ENCODE measurements at places on chromosomes 7 and 10. TPM values are rescaled to one million over a fixed set of nuclear protein-coding genes. Genes with fewer than 3 reads are reported as not detected.

DNA sequence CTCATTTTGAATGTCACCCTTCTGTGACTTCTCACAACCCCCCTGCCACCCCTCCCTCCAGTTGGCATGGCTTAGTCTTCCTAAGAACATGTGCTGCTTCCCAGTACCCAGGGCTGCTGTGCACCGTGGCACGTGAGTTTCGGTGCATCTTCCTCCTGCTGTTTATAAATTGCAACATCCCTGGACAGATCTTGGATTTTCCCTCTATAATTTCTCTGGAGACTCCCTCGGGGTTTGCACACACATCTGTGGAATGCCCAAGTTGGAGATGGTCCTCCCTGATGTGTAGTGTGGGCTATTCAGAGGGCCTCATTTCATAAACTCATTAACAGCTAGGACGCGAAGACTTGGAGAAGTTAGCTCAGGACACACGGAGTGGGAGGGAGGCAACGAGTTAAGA is 52.9 kb downstream of the IKZF1 start:
- no peak for DNase-seq

DNA sequence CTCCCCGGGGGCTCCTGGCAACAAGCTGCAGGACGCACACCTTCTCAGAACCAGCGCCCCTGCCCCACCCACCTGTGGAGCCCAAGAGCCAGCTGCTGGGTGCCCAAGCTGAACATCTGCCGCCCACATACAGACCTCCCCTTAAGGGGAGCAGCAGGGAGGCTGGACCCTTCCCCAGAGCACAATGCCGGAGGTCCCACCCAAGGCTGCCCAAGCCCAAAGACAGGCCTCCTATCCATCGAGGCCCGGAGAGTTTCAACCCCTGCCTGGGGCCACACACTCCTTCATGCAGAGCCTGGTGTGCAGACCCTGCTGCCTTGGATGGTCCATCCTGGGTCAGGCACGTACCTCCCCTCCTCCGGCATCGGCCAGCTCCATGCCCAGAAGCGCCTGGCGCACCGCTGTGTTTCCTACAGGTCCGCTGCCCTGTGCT is 48.7 kb downstream of the VIPR2 start:
- DNase-seq: no peak

DNA sequence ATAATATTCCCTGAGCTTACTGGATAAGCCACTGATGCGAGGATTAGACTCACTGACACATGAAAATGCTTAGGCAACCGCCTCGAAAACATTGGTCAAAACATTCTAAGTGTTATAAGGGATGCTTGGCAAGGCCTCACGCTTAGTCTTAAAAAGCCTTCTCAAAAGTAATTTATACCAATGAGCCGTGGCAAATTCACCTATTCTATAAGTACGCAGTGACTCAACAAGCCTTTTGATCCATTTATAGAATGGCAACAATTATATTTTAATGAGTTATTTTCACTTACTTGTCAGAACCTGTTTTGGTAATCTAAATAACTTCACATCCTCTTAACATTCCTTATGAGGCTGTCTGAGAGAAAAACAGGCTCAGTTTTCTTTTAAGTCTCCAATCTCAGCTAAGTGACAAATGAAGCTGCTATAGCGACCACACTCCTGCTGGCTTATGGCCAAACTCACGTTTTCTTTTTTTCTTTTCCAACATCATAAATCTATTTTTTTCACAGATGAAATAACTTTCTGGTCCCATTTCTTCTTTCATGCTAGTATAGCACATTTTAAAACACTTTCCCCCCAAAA is 121.2 kb upstream of the AFAP1L2 start:
- DNase-seq: peak; percentile 33

DNA sequence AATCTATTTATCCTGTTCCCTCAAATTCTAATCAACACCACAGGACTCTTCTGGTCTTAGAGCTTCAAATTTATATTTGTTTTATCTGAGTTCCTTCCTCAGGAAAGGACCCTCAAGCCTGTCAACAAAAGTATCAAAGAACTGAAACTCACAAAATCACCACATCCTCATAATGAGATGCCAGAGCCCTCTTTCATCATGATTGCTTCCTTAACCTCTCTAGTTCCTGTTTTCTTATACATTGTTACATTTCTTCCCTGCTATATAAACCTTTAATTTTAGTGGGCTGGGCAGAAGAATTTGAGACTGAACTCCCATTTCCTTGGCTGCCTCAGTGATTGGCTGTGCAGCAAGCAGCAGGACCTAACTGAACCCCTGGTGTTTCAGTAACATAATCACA is 189.7 kb downstream of the ZNF248 start:
- DNase-seq: peak; percentile 13

DNA sequence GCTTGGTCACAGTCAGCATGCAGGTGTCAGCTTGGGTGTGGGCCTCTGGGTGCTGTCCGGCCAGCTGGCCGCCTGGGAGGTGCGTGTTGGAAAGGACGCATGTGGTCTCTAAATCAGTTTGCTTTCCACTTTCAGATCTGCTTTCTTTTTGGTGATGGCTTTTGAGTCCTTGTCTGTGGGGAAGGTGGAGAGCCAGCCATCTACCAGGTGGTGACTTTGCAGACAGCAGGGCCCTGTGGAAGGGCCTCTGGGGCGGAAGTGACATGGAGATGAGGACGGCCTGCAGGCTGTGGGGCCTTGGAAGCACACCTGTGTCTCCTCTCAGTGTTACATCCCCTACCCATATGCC is 59.4 kb downstream of the WDR37 start:
- DNase-seq: peak; percentile 35

DNA sequence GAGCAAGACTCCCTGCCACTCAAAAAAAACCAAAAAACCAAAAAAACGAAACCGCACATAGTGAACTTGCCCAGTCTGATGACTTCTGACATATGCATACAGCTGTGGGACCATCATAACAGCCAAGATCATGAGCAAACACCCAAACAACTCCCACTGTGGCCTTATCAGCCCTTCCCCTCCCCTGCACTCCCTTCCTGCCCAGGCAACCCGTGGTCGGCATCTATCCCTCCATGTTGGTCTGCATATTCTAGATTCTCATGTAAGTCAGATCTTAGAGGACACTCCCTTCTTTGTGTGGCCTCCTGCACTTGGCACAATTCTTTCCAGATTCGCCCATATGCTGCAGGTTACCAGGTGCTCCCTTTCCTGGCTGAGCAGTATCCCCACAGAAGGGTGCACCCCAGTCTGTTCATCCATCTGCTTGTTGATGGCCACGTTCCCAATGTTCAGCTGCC is 72.8 kb downstream of the GNA12 start:
- DNase-seq: no peak

DNA sequence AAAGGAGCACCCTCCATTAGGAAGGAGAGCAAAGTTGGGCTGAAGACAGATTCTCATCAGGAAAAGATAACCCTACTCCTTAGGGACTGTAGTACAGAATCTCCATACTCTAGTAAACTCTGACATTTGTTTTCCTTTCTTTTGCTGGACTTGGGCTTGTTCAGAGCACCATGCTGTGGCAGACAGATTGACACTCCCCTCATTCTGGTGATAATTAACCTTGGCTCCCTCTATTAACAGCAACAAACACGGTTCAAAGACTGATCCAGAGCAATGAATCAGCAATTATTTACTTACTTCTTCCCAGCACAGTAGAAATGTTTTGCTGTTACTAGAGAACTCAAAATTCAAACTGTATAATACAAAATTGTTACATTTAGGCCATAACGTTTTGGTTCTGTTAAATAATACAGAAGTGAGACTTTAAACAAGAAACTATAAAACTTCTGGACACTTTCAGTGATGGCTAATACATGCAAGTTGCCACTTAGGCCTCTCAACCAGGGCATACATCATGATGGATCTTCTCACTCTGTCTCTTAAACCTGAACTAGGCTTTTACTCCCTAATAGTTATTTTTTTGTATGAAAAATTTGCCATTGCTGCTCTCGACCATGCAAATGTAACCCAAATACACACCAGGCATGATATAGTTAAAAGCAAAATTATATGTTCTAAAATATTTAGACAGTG is 639.0 kb downstream of the IPMK start:
- no peak for DNase-seq

DNA sequence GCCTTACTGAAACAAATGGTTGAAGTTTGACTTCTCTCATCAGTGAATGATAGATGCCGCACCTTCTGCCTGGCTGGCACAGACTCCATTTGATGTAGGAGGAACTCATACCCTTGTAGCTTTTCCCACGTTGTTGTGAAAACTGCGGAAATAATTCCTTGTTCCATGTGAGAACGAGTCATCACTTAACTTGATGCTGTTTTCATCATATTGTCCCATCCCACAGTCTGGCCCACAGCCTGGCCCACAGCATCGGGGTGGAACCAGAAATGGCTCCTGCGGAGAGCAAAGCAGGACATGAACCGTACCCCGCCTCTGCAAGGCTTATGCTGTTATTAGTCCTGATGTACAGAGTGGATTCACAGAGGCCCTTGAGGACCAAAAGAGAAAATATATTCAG is 587.0 kb downstream of the SDK1 start:
- DNase-seq: no peak

GRCh38 chr7:106166651-106167342 is 54.7 kb upstream of the SYPL1 start:
- peak; percentile 79 for DNase-seq

GRCh38 chr7:87920578-87920977 is 13.5 kb upstream of the ADAM22 start:
- DNase-seq: no peak

GRCh38 chr7:102860351-102860811 is 52.4 kb upstream of the LRRC17 start:
- no peak for DNase-seq

DNA sequence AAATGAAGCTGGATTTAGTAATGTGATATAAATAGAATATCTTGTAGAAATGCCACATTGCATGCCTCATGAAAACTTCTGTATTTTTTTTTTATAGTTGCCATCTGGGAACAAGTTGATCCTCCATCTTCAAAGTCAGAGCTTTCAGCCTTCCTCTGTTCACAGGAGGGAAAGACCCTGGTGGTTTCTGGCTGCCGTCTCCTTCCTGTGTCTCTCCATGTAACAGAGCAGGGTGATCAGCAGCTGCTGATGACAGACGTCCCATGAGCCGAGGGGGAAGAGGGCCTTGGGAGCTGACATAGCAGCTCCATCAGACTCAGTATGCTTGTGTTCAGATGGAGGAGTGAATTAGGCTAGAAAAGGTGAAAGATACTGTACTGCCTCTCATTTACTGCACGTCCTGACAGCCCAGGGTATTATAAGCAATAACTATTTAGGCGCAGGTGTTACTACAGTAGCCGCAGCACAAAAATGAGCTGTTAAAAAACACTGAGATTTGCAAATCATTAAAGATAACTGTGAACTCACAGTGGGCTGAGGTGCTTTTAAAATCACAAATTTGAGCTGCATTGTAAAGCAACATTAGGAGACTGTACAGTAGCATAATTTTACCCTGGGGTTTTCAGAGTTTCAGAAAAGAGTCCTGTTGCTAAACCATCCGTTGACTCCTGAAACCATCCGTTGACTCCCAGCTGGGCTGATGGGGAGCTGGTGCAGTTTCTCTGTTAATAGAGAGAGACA is 103.3 kb downstream of the CFAP58 start:
- DNase-seq: no peak

- no peak for DNase-seq
Observed at GRCh38 chr10:88668465-88668864, 4.2 kb downstream of the LIPF start.

DNA sequence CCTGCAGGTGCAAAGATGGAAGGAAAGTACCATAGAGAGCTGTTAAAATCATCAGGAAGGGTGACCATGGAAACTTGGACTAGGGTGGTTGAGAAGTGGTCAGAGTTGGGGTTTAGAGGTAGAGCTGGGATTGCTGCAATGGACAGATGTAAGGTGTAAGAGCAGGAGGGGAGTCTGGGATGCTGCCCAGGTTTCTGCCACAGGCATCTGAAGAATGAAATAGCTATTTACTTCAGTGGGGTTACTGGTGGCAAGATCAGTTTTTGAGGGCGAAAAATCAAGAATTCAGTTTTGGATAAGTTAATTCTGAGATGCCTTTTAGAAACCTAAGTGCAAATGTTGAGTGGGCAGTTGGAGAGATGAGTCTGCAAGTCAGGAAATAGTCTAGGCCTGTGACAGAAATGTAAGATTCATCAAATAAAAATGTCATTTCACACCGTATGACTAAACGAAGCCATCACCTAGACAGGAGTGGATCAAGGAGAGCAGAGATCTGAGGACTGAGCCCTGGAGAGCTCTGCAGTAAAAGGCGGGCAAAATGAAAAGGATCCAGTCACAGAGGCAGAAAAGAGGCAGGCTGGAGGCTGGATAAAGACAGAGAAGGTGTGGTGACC is 22.7 kb upstream of the TOMM7 start:
- no peak for DNase-seq

DNA sequence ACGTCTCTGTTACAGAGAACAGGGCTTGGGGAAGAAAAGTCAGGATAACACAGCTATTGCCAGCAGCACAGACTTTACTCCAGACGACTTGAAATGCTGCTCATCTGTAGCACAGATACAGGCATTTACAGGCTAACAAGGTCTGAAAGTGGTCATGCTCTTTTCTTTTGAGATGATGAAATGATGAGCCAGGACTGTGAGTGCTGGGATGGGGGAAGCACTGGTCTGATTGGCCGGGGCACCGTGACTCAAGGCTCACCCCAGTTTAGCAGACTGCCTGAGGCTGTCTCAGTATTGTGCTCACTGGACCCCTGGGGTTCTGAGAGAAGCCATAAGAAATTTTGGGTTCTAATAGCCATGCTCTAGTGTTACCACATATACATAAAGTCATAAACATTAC is 12.4 kb downstream of the SMKR1 start:
- no peak for DNase-seq

- DNase-seq: no peak
Observed at GRCh38 chr10:111612273-111612672, 535.4 kb downstream of the ADRA2A start.

GRCh38 chr7:98213296-98213887 is 2.2 kb downstream of the BHLHA15 start:
- no peak for DNase-seq

DNA sequence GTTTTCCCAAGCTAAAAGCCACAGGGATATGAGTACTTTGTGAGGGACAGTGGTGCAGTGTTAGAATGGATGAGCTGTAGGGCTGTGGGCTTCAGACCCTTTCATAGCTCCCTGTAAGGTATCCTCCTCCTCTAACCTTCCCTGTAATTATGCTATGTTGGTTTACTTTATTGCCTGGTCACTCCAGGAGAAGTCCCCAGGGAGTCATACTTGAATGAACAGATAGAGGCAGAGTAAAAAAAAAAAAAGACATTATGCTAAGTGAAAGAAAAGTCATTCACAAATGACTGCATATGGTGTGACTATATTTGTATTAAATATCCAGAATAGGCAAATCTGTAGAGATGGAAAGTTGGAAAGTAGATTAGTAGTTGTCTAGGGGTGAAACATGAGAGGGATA is 434.4 kb downstream of the AUTS2 start:
- DNase-seq: peak; percentile 24

- DNase-seq: no peak
Observed at GRCh38 chr7:96023387-96023786, 251.0 kb downstream of the DYNC1I1 start.

SPDYE5 gene
- not detected for total RNA-seq

AOAH gene
- total RNA-seq: 0.61 TPM

NKX1-2 gene
- not detected for total RNA-seq

SFTPA1 gene
- not detected for total RNA-seq

CALML5 gene
- not detected for total RNA-seq

ERVW-1 gene
- not detected for total RNA-seq

FAM131B gene
- not detected for total RNA-seq

SPDYE2B gene
- total RNA-seq: not detected

TPST1 gene
- total RNA-seq: 3.5 TPM

NPC1L1 gene
- not detected for total RNA-seq

OGDHL gene
- total RNA-seq: 0.23 TPM

PLAC9 gene
- total RNA-seq: not detected

Data from OCI-LY7 (cell line).